ENCODE measurements at places on chromosomes 12 and 14.

GRCh38 chr12:20368651-20369304, 441 bp downstream of the PDE3A start:
- peak; percentile 17 for DNase-seq

GRCh38 chr12:56141946-56142784, 10.2 kb upstream of the MYL6B start:
- no peak for DNase-seq

- DNase-seq = peak; percentile 74
Measured at GRCh38 chr12:54018468-54018984, 9.7 kb upstream of the HOXC6 start.

DNA sequence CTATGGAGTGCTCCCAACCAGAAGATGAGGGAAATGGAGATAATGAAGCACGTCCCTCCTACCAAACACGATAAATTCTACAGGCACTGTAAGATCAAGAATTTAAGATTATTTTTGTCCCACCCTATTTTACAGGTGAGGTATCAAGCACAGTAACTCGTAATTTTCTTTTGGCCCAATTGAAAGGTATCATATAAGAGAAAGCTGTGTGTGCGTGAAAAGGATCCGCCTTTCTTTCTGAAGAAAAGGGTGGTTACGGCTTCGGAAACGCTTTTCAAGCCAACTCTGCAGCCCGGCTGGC, 733 bp upstream of the KLHDC2 start:
- DNase-seq = no peak

- DNase-seq = no peak
Measured at GRCh38 chr12:39451977-39452376, 9.1 kb upstream of the KIF21A start.

GRCh38 chr14:55026441-55026792, 482 bp downstream of the WDHD1 start:
- DNase-seq = no peak

DNA sequence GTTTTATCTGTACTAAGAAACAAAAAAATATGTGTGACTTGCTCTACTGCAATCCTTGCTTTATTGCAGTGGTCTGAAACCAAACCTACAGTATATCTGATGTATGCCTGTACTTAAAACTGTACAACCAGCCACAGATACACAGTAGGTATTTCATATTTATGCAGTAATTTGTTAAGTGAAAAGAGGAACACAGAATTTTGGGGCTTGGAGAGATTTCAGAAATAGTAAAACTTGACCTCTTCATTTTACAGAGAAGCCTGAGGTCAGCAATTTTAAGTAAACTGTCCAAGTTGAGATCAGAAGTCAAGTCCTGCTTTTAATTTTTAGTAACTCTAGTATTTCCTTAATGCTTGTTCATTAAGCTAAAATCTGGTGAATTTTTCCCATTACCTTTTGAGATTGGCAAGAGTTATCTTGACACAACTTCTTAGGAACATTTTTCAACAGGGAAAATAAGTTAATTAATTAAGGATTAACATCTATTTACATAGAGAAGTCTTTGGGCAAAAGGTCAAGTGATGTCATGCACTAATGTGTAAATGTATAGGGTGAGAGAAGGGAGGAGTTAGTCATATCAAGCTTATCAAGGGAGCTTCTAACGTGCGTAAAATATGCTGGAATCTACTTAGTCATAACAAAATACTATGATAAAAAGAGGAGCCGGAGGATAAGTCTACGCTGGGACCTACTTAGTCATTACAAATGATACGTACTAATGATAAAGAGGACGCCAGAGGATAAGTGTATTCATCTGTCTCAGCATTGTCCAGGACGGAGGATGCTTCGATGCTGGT, 66.0 kb upstream of the GTF2A1 start:
- DNase-seq = no peak

GRCh38 chr12:3496957-3497356, 6.0 kb downstream of the PRMT8 start:
- no peak for DNase-seq

GRCh38 chr12:49667325-49668090, 39.7 kb downstream of the FMNL3 start:
- peak; percentile 47 for DNase-seq

- no peak for DNase-seq
Measured at GRCh38 chr12:1309613-1310012, 284.8 kb downstream of the FBXL14 start.

DNA sequence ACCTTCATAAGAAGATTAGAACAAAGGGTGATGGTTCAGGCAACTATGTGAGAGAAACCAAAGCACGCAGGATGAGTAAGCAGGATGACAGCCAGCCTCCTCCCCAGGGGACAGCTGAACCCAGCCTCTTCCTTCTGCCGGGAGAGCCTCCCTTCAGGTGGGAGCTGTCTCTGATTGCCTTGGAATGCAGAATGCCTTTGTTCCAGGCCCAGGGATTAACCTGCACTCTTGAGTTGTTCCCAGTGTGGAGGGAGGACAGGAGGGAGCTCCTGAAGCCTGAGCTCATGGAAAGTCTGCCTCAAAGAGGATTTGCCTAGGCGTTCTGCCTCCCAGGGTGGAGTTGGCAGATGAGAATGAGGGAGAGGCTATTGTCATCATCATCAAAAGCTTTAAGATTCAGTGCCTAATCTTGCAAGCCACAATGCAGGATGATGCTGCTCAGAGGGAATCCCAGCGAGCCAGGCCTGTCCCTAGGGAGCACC, 3.6 kb upstream of the KRT6A start:
- DNase-seq = peak; percentile 87

GRCh38 chr12:16118586-16118985, 158.9 kb downstream of the SLC15A5 start:
- DNase-seq = no peak

GRCh38 chr12:96260231-96260630, 66.1 kb downstream of the ELK3 start:
- peak; percentile 36 for DNase-seq

DNA sequence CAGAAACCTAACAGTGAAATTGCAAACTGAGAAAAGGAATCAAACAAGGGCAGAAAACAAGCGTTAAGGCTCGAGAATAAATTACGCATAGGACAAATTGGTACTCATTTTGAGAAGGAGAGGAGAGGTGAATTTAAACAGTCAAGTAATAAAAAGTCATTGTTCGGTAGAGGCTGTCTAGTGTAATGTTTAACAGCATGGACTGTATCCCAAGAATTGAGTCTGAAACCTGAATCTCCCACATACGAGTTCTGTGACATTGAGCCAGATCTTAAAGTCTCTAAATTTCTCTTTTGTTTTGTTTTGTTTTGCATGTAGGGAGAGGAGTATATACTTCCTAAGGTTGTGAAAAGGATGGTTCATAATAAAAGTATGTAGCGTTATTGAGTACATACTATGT, 216.5 kb upstream of the BTG1 start:
- no peak for DNase-seq

DNA sequence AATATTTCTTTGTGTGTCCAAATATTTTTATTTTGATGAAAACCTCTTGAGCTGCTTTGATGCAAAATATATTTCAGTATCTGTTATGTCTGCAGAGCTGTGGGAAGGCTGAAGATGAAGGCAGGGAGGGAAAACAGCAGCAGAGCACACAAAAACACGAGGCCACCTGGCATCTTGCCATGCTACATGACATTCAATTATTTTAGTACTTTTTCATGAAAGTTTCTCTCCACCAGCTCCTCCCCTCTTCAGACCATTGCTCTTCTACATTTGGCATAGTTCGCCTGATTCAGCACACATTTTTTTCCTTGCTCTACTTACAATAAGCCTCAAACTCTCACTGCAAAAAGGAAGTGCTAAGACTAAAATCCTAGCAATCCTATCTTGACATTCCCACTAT, 4.6 kb upstream of the ALX1 start:
- no peak for DNase-seq

DNA sequence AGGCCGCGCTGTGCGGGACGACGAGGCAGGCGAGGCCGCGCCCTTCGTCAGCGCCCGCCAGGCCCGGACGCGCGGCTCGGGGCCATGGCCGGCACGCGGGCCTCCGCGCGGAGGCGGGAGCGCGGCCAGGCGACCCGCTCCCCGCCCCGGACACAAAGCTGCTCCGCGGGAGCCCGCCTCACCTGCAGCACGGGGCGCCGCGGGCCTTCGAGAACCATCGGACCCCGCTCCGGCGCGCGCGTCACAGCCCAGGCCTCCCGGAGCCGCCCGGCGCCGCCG, 342 bp downstream of the DICER1 start:
- peak; percentile 36 for DNase-seq

- DNase-seq = no peak
Measured at GRCh38 chr14:90656973-90657372, 159.3 kb downstream of the TTC7B start.

DNA sequence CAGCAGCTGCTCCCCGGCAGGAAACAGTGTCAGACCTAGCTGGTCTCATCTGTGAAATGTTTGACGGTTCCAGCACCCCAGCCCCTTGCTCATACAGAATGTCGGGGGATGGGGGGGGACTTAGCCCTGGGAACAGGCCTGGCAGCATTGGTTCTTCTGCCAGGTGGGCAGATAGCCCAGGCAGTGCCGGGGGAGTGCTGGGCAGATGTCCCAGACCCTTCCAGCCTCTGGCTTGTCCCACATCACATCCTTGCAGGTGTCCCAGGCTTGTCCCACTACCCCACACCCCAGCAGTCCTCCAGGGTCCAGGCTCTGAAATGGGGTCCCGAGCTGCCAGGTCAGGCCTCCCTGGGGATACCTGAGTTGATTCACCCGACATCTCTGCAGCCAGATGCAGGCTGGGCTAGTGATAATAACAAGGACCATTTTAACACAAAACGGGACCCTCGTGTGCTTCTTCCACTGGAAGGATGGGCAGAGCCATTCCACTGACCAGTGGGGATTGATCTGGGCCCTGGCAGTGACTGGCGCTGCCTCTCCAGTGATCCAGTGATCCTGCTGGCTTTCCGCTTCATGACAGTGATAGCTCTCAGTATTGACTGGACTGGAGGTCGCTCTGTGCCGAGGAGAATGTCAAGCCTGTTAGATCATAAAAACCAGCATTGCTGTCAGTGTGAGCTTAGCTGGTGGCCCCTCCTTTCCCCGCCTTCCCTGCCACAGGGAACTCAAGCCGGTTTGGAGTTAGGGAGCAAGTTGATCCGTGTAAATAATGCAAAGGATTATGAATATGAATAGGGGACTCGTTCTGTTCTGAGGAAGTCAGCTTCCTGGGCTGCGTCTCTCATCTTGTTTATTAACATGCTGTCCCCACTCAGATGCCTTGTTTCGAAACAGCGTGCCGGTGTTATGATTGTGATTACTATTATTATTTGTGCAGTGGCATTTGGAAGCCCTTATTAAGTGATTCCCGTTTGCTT, 180.6 kb downstream of the AACS start:
- no peak for DNase-seq

DNA sequence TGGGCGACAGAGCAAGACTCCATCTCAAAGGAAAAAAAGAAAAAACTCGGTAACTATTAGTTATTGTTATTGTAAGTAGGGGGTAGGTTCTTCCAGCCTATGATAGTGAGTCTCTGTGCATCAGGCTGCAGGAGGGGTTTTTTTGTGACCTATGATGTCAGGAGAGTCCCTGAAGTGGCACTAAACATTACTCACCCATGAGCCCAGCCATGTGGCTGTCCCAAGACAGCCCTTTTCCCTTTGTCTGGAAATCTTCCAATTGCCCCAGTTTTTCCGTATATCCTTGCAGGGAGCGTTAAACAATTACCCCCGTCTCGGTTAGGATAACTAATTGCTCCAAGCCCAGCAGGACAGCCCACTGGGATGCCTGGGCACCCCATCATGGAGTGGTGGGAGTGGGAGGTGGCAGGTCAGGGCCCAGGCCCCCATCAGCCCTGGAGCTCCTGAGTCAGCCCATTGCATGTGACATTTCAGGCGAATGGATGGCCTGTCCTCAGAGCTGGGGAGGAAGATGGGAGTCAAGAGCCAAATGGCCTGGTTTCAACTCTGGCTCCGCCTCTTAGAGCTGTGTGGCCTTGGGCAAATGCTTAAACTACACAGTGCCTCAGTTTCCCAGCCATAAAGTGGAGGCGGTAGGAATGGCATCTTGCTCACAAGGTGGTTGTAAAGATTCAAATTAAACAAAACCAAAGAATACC, 16.4 kb downstream of the PHETA1 start:
- no peak for DNase-seq

GRCh38 chr14:102262929-102263462, 42.0 kb downstream of the MOK start:
- DNase-seq = no peak

- no peak for DNase-seq
Measured at GRCh38 chr12:132858718-132859266, 28.6 kb downstream of the CHFR start.

DNA sequence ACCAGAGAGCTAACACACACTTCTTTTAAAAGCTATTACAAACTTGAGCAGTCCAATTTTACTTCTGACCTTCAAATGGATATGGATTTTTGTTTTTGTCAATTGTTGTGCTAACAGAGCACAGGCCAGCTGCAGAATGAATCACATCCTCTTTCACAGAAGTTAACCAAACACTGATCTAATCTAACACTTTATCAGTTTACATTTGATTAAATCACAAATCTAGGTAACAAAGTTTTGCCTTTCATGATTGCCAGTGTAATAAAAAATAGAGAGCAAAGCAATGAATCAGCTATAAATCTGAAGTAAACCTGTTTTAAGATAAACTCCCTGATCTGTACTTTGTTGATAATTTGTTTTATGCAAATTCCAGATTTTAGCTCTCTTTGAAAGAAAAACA, 273.1 kb upstream of the RGS6 start:
- no peak for DNase-seq

GRCh38 chr14:23113431-23114119, 5.5 kb downstream of the CEBPE start:
- DNase-seq = no peak

DNA sequence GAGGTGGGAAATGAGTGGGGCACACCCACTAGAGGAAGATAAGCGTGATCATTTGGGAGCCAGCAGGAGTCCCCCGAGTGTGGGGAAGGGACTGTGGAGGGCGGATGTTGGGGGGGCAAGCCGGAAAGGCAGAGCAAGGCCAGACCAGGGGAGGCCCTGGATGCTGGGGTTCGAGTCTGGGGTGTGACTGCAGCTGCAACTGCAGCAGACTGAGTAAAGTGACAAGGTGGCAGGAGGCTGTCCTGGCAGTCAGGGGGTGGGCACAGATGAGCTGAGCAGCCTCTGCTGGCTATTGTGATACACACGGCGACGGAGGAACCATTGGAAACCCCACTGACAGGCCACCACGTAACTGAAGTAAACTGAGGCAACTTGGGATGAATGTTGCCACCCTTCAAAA, 110.2 kb downstream of the LGMN start:
- no peak for DNase-seq
